Thymus (tissue), 14 donors: ENCODE measurements at places on chromosomes 4 and X. TPM values are rescaled to one million over a fixed set of nuclear protein-coding genes. Genes with fewer than 3 reads are reported as not detected.

VSIG1 gene
- total RNA-seq: 0.99 TPM

POF1B gene
- total RNA-seq: 0.14 TPM

SLC16A2 gene
- total RNA-seq: 0.85 TPM

- peak; percentile 53 for DNase-seq
Measured at GRCh38 chr4:168488869-168489274, 8.0 kb upstream of the PALLD start.

DNA sequence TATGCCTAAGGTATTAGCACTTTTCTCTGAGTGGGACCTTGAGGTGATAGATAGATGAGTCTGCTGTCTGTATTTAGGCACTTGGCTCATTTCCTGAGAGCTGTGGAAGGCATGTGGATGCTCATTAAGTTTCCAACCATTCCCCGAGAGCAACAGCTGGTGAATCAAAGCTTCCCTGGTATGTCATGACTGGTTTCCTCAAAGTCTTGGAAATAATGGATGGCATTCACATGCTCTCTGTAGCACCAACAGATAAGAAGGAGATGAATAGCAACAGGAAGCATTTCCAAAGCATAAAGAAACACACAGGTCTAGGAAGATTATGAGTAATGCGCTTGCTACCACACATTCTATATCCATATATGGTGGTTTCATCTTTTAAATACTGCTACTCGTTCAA lies 118.3 kb upstream of the ETNPPL start:
- no peak for DNase-seq

- no peak for DNase-seq
Measured at GRCh38 chr4:113809311-113809710, 47.8 kb upstream of the CAMK2D start.

DNA sequence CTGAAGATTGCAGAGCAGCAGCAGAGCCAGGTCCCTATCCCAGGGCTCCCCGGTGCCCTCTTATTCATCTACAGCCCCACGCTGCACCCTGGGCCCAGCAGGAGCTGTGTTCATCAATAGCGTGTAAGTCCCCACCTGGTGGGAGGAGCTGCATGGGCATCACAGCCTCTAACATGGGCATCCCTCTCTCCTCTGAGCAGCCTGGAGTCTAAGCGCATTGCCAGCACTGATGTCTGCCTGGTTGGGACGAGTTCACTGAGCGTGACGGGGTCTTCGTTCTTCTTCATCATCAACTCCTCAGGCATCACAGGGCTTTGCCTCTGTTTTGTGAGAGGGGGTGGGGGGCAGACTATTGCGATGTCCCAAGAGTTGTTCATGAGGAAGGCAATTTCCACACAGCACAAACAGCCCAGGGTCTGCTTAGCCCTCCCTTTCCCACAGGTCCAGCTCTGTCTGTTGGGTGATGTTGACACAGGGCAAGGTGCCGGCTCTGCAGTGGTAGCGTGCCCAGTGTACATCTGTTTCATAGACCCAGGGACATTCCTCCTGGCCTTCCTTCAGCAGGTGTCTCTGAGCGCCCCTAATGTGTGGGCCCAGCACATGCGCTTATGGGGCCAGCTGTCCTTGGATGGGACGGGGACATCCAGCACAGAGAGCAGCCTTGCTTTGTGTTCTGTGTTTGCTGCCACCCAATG lies 85.9 kb downstream of the SORCS2 start:
- DNase-seq: no peak

- no peak for DNase-seq
Measured at GRCh38 chrX:146581981-146582712, 227.4 kb upstream of the CXorf51B start.

GRCh38 chr4:85995361-85995760 lies 364.5 kb downstream of the MAPK10 start:
- no peak for DNase-seq

GRCh38 chrX:49139713-49140112 lies 16.2 kb upstream of the GPKOW start:
- DNase-seq: no peak
